ENCODE measurements at places on chromosomes 16 and 17.
A peak's percentile ranks its signal among the peaks of the same experiment; 100 is the strongest.

DNA sequence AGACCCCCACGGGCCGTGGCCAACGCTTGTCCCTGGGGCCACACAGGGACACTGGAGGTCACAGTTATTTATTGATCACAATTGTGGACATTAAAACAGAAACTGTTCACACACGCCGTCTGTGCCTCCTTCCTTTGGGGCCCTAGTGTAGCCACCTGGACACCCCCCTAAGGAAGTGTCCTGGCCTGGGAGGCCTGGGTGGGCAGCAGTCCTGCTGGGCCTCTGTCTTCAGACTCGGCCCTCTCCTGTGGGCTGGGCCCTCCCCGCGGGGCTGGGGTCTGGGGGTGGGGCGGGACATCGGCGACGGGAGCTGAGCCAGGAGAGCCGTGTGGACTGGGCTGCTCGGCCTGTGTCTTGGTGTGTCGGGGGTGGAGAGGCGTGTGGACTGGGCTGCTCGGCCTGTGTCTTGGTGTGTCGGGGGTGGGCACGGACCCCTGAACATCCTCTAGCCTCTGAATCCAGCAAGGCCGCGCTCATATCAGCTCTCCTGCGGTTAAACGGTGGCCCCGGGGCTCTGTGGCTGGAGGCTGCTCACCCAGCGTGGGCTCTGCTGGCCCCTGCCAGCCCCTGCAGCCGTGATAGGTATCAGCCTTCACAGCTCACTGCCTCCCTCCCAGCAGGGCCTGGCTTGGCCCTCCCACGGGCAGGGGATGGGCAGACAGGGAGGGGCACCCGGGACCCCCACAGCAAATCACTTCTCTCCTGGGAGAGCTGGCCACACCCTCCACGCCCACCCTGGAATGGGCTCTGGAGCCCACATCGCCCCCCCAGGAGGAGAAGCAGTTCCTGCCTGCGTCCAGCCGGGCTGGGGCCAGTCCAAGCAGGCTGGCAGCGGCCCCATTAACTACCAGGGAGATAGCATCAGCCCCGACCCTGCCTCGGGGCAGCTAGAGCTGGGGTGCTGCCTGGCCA is 1.1 kb upstream of the NHLRC4 start:
- DNase-seq: no peak

DNA sequence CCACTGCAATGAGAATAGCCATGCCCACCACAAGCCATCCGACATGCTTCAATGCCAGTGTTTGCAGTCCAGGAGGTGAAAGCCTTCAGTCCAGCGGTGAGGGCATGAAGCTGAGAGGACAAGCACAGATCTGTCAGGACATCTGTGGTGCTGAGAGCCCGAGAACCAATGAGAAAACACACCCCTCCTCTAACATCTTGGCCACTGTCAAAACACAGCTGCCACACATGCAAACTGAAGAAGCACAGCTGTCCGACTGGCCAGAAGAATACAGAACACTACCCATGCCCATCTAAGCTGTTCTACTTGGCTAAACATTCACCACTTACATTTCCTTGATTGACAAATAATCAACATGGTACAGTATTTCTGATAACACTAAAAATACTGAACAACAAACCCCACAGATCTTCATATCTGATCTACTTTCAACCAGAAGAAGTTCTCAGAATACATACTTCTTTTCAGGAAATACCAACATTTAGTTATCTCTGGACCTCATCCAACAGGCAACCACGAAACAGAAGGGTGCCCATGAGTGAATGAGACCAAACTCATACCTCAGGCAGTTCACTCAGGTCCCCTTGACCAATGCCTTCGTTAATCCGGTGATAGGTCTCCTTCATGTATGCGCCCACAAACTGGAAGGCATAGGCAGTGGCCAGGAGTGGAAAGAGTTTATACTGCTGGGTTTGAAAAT is 10.2 kb upstream of the FBF1 start:
- no peak for DNase-seq

DNA sequence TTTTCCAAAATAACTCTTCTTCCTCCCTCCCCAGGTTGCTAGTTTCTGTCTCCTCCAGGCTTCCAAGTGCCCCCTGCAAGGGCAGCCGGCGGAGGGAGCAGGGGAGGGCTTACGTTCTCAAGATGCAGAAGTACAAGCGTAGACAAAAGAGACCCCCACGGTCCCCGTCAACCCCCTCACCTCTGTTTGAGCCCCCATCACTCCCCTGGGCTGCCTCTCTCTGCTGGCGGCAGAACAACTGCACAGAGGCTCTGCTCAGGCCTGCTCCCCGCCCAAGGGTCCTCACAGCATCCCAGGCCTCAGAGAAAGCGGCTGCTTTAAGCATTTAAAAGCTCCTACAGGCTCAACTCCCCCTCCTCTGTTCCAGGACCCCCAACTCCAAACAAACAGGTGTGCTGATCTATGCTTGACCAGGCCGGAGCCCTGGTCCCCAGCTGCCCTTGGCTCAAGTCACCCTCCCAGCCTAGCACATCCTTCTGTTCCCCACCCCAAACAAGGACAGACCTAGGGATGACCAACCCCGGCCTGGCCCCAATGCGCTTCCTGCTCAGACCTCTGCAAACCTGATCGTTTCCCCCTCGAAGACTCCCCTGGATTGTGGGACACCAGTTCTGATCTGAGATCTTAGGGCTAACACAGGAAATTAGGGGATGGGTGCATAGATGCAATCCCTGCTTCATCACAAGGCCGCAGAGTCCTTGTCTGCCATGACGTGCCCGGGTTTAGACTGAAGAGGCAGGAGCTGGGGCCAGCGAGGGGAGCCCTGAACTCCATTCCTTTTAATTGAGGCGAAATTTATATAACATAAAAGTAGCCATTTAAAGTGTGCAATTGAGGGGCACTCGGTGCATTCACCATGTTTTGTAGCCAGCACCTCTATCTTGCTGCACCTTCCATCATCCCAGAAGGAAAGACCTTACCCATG is 17.2 kb upstream of the RBFOX3 start:
- DNase-seq: no peak

DNA sequence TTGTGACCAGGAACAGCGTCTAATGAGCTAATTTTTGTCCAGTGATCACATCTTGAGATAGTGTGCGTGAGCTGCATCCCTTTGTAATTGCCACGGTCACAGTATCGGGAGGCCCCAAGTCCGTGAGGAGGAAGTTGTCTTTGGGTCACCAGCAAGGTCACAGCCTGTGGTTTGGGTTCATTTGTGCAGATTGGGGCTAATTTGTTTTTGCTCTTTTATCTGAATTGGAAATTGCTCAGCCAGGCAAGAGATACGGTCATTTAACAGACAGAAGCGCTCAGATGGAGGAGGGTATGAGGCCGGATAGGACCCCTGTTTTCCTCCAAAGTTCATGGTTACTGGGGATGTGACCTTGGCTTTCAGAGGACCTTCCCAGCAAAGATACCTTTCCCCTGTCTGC is 174.1 kb downstream of the SNX29 start:
- no peak for DNase-seq

DNA sequence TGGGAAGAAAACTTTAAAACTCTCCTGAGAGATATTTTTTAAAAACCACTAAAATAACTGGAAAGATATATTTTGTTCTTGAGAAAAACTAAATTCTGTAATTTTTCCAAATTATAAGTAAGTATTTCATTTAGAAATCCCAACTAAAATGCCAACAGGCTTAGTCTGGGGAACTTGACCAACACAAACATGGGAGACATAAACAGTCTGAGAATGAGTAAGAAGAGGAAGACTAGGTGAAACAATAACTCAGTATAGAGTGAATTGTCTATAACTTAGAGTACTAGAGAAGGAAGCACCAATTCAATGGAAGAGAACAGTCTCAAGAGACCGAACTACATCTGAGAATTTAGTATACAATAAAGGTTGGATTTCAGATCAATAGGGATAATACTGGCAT is 2.9 kb downstream of the CMTM1 start:
- no peak for DNase-seq

DNA sequence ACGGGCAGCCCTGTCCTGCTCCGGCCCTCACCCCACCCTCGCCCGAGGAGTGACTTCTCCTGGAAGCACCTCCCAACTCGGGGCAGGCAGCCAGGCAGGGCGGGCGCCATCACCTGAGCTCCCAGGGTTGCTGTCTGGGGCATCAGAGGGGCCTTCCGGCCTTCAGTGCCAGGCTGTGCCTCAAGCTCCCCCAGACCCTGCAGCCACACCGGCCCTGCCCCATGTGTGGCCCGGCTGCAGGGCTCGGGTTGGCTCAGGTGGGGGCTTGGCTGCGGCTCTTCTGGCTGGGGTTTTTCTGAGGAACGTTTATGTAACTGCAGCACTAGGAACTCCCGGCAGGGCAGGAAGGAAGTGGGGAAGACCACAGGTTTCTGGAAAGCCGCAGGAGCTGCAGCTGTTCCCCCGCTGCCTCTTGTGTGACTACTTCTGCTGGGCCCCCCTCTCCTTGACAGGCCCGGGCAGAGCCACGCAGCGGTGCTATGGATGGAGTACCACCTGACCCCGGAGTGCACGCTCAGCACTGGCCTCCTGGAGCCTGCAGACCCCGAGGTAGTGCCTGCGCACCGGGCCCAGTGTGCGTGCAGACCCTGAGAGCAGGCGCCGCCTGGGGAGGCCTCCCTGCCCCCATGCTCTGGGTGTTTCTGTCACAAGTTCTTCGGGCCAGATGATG is 45.6 kb downstream of the PRMT7 start:
- peak; percentile 96 for DNase-seq

- no peak for DNase-seq
Measured at GRCh38 chr16:87661561-87661960, 59.3 kb downstream of the JPH3 start.

GRCh38 chr17:77531641-77532040 is 390.9 kb downstream of the SEC14L1 start:
- DNase-seq: no peak

DNA sequence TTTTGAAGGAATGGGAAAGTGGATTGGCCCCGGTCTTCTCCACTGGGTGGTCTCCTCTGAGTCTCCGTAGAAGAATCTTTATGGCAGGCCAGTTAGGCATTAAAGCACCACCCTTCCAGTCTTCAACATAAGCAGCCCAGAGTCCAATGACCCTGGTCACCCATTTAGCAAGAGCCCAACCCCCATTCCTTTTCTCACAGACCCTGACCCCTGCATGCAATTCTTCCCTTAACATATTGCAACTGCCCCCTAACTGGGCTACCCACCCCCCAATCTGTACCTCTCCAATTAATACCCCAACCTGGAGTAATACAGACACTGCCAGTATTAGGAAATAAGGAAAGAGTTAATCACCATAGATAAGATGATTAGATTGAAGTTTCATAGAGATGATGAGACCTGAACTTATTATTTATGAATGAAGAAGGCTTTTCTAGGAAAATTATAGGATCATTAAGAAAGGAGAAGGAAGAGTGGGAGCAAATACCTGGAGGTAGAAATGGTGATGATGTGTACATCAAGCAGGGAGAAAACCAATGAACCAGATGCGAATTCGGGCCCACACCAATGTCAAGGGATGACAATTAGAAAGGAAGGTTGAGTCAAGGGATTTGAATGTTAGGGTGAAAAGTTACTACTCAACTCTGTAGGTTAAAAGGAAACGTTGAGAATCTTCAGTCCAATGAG is 2.4 kb downstream of the CCL2 start:
- DNase-seq: no peak

DNA sequence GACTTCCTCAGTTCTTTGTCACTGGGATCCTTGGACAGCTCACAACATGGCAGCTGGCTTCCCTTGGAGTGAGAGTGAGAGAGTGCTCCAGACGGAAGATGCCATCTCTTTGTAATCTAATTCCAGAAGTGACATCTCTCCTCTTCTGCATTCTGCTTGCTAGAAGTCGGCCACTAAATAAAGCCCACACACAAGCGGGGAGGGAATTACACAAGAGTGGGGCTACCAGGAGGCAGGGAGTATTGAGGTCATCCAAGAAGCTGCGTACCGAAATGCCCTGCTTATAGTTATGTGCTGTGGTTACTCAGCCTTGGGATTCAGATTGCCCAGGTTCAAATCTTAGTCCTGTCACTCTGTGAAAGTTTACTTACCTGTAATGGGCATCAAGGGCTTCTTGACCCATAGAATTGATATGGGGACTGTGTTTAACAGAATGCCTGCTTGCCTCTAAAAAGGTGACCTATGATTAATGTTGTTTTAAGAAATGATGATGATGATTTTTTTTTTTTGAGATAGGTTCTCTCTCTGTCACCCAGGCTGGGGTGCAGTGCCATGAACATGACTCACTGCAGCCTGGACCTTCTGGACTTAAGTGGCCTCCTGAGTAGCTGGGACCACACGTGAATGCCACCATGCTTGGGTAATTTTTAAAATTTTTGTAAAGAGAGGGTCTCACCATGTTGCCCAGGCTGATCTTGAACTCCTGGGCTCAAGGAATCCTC is 120.9 kb upstream of the HS3ST2 start:
- DNase-seq: no peak

- no peak for DNase-seq
Measured at GRCh38 chr17:62870552-62870971, 62.4 kb upstream of the MARCHF10 start.

DNA sequence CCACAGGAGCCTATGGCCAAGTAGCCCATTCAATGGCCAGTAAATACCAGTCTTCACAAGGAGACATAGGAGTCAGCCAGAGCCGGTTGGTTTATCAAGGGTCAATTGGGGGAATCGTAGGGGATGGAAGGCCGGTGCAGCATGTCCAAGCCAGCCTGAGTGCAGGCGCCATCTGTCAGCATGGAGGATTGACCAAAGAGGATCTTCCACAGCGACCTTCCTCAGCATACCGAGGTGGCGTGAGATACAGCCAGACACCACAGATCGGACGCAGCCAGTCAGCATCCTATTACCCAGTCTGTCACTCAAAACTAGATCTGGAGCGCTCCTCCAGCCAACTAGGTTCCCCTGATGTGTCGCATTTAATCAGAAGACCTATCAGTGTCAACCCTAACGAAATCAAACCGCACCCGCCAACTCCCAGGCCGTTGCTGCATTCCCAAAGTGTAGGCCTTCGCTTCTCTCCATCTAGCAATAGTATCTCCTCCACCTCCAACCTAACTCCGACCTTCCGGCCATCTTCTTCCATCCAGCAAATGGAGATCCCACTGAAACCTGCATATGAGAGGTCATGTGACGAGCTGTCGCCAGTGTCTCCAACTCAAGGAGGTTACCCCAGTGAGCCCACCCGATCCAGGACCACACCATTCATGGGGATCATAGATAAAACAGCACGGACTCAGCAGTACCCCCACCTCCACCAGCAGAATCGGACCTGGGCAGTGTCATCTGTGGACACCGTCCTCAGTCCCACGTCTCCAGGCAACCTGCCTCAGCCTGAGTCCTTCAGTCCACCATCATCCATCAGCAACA is 25.0 kb downstream of the CYB561 start:
- no peak for DNase-seq

DNA sequence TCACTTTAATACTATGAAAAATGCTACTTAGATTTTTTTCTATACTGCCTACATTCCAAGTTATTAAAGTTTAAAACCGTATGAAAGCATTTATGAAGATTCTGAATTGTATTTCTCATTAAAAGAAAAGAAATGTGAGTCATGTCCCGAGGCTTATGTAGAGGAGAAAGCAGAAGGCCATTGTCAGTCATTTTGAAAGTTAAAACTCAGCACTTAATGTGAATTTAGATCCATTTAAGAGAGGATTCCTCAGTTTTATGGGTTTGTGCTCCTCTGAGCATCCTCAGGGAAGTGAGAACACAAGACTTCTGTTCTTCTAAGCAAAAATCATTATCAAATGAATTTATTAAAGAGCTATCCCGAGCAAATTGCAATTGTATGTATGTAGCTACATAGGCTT is 11.8 kb downstream of the C17orf75 start:
- no peak for DNase-seq
